C1 segment of cervical spinal cord (tissue), 14 donors: ENCODE measurements at places on chromosomes 11 and 22.

DNA sequence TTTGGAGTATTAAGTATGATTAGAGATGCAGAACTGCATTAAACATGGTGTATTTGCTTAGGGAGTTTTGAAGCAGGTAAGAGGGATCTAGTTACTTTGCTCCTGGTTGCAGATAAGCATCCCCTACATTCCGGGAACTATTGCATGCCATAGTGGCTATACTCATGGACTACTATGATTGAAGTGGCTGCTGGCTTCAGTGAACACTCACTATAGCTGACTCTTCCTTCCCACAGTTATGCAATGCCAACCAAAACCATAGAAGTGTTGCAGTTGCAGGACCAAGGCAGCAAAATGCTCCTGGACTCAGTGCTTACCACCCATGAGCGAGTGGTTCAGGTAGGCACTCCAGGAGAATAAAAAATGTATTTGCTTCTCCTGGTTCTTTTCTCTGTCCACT, 17.0 kb downstream of the COA4 start:
- DNase-seq, result no peak

- DNase-seq, result no peak
These were observed 1032.6 kb downstream of the OPCML start for GRCh38 chr11:132499661-132500060.

DNA sequence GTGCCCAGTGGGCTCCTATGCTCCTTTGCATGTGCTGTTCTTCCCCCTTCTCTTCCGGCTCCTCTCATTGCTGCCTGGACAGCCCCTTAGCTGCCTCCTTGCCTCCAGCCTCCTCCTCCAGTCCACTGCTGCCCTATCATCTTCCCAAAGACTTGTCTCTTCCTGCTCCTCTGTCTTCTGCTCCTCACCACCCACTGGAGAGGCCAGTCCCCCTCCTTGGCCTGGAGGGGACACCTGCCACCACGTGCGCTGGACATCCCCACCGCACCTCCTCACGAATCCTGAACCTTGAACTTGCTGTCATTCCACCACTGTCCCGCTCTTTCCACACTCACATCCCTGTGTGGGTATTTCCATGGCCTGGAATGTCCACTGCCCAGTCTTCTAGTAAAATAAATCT, 49.8 kb downstream of the MICAL2 start:
- DNase-seq, result no peak

- no peak for DNase-seq
These were observed 12.8 kb downstream of the CD82 start for GRCh38 chr11:44578279-44578678.

DNA sequence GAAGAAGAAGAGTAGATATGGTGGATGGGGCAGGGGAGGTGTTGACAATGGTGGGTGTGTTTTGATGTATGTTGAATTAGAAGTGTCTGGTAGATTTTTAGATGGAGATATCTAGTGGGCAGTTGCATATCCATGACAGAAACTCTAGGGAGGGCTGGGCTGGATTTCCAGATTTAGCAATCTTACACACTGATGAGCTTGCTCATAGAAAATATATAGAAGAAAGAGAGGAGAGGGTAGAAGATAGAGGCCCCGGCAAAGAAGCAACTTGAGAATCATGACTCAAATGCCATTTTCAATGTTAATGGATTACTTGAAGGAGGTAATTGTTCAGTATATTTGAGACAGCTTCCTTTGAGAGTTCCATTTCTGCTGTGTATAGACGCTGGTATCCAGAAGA, 8.2 kb downstream of the REXO2 start:
- no peak for DNase-seq

DNA sequence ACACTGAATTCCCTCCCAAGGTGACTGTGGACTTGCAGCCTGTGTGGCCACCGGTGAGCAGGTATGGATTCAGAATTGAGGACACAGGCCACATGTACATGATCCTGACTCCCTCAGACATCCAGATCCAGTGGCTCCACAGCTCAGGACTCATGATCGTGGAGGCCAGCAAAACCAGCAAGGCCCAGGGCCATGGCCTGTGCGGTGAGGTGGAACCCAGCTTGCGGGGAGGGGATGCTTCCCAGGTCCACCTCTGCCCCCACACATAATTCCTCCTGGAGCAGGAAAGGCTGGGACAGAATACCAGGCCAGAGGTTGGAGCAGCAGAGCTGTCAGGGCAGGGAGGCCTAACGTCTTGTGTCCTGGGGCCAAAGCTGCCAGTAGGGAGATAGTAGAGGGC, 82.1 kb downstream of the OTOG start:
- DNase-seq, result no peak

DNA sequence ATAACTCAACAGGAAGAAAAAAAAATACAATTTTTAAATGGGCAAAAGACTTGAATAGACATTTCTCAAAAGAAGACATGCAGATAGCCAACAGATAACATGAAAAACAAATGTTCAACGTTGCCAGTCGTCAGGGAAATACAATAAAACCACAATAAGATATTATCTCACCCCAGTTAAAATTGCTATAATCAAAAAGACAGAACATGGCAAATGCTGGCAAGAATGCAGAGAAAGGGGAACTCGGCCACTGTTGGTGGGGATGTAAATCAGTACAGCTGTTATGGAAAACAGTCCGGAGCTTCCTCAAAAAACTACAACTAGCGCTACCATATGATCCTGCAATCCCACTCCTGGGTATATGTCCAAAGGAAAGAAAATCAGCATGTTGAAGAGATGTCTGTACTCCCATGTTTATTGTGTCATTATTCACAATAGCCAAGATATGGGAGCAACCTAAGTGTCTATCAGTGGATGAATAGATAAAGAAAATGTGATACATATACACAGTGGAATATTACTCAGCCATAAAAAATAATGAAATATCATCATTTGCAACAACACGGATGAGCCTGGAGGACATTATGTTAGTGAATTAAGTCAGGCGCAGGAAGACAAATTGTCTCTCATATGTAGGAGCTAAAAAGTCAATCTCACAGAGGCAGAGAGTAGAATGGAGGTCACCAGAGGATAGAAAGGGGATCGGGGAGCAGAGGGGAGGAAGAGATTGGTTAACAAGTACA, 12.2 kb upstream of the CYTH4 start:
- DNase-seq, result no peak

DNA sequence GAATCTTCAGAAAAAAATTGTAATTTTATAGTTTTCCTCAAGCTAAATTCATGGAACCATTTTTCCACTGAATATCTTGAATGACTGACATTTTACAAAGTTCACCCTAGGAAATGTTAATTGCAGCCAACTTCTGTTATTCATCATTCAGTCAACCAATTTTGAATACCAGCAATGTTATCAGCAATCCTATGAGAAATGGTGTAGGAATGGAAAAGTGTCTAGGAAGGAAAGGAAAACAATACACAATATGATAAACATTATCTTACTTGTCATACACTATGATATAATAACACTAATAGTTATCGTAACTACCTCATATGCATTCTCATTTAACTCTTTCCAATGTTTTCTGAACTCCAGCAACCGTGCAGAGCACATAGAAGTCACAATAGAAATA, 790.5 kb upstream of the LRRC4C start:
- DNase-seq, result no peak

DNA sequence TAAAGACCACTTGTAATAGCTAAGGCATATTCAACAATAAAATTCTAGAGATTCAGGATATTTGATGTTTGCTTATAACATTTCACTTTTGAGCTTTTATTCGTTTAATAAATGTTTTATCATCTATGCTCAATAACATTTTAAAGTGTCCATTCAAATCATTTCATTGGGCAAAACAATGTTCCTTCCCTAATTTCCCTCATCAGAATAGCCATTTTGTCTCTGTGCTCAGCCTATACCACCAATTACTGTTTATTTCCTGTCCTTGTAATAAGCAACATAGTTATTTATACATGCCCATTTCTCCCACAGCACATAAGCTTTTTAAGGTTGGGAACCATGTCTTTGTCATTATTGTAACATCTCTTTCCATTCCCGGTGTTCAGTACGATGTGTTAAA, 1.3 kb upstream of the SC5D start:
- no peak for DNase-seq

GRCh38 chr11:131865860-131866259, 495.4 kb downstream of the NTM start:
- DNase-seq, result no peak

GRCh38 chr11:128521682-128522054, 65.7 kb downstream of the ETS1 start:
- no peak for DNase-seq

DNA sequence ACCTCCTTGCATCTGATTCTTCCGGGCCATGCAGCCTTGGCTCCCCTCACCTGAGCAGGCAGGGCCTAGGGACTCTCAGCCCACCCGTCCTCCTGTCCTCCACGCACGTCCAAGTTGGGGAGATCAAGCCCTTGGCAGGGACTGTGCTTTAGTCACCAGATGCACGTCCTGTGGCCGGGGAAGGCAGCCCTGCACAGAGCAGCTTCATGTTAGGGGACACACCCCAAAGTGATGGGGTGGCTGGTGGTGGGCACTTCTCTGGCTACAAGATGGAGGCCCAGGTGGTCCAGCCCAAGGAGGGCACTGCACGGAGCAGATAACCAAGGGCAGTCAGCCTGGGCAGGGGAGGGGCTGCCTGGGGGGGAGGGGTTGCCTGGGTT, 1.2 kb downstream of the MUC5B start:
- no peak for DNase-seq

GRCh38 chr11:70759846-70760245, 361.5 kb downstream of the CTTN start:
- no peak for DNase-seq

DNA sequence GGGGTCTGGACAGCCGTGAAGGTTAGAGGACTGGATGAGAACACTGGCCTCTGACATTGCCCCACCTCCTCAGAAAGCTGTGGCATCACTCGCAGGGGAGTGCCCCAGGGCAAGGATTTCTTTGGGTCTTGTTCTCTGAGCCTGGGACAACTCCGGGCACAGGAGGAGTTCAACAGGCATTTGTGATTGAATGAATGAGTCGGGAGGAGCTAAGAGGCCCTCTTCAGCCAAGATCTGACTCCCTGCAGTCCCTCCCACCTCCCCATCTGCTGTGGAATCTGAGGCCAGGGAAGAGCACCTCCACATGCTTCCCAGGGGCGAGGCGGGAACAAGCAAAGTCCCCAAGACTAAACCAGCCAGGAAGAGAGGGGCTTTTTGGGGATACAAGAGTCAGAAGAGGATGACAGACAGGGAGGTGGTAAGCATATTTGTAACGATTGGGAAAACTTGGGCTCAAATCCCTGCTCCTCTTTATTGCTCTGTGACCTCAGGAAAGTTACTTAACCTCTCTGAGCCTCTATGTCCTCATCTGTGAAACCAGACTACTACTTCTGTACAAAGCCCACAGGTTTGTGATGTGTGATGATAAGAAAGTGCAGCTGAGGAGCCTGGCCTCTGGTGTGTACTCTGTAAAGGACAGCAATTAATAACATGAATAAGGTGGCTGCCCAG, 6.4 kb downstream of the TP53I11 start:
- no peak for DNase-seq

GRCh38 chr22:35963237-35963810, 65.3 kb downstream of the RBFOX2 start:
- DNase-seq, result no peak

DNA sequence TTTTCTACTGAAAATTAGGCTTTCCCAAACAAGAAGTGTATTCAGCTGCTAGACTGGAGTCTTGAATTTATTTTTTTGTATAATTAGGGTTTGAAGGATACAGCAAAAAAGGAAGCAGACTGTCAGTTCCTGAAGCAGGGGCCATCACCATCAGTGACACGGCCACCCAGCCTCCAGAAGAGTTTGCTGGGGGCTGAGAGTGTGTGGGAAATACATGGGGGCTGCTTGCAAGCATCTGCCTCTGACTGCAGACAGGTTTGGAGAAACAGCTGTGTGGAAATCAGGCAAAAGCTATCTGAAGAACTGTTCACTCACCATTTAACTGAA, 23.0 kb downstream of the FZD4 start:
- no peak for DNase-seq

GRCh38 chr11:111733611-111734088, 32.5 kb downstream of the PPP2R1B start:
- peak; percentile 41 for DNase-seq

- no peak for DNase-seq
These were observed 8.3 kb upstream of the CD81 start for GRCh38 chr11:2368851-2369180.

GRCh38 chr22:28983788-28984441, 77.7 kb downstream of the C22orf31 start:
- no peak for DNase-seq

- no peak for DNase-seq
These were observed 45.4 kb upstream of the DKK3 start for GRCh38 chr11:12053606-12054361.
